ENCODE measurements at places on chromosomes 5 and 9.

GRCh38 chr9:72932619-72933018 is 20.2 kb downstream of the ALDH1A1 start:
- DNase-seq, result no peak

GRCh38 chr9:117435630-117436261 is 20.9 kb upstream of the ASTN2 start:
- DNase-seq, result no peak

GRCh38 chr9:106502930-106503329 is 360.0 kb upstream of the ZNF462 start:
- DNase-seq, result no peak

- no peak for DNase-seq
Observed at GRCh38 chr9:137381501-137382443, 41.2 kb downstream of the EXD3 start.

- DNase-seq, result peak; percentile 24
Observed at GRCh38 chr9:92138157-92138959, 23.1 kb upstream of the SPTLC1 start.

DNA sequence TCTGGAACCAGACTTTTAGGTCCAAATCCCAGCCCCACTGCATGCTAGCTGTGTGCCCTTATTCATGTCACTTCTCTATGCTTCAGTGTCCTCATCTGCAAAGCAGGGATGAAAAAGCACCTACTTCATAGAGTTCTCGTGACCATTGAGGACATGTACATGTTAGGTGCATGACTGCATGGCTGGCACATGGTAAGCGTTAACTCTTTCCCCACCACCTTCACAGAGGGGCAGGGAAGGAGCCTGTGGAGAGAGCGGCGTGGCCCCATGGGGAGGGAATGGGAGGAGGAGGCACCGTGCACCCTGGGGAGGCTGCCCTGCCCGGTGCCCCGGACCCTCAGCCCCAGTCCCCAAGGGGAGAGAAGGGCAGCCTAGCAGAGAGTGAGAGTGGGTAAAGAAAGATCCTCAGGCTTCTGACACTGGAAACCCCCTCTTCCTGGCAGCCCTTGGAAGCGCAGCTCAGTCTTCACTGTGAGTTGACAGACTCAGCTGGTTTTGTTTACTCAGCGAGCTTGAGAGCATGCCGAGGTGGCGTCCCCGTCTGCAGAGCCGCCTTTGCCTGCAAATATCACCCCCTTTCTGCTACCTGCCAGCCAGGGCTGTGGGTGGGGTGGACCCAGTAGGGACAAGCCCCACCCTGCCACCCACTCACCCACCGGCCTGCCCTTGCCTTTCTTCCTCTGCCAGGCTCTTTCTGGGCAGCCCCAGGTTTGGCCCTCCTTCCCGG is 10.6 kb upstream of the ANGPTL2 start:
- no peak for DNase-seq

Data from NCI-H1105 (cell line).